ENCODE measurements at places on chromosomes 1 and 21. TPM values are rescaled to one million over a fixed set of nuclear protein-coding genes. Genes with fewer than 3 reads are reported as not detected.

The AMY1A gene
- not detected for total RNA-seq

The NCSTN gene
- total RNA-seq = 171 TPM

DNA sequence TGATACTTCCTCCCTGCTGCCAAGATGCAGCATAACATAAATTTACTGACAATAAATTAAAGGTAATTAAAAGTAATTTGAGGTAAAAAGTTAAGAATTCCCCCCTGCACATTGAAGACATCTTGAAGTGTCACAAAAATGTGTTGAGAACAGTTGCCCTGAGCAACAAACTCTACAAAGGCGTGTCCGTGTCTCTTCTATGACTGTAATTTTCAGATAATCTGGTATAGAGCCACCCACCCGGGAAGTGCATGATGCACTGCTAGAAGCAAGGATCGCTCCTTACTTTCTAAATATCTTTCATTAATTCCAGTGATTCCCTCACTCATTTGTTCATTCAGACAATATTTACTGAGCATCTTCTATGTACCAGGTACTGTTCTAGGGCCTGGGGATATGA lies 11.0 kb upstream of the CASQ1 start:
- H3K36me3 ChIP-seq = no peaks in the 10 kb centered on the region
- no peak overlapping the region for H3K4me3 ChIP-seq
- DNase-seq = no peak
- no peaks in the 10 kb centered on the region for H3K27me3 ChIP-seq
- H3K4me1 ChIP-seq = no peaks in the 10 kb centered on the region
- no peak overlapping the region for H3K27ac ChIP-seq

GRCh38 chr21:39664586-39664985 lies 51.8 kb downstream of the B3GALT5 start:
- no peak overlapping the region for H3K4me3 ChIP-seq
- no peak for DNase-seq
- H3K27me3 ChIP-seq = no peaks in the 10 kb centered on the region

DNA sequence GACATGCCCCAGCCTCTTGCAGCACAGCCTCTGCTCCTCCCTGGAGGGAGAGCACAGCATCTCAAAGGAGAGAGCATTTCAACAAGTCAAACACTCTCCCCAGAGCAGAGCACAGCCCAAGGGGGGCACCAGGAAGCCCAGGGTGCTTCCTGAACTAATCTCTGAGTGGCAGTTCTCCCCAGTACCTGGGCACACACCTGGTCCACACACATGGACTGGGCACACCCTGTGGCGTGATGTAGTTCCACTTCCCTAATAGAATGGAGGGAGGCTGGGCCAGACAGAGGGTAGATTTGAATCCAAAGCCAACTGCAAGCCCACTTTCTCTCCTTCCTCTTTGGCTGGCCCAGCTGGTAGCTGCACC lies 55.5 kb downstream of the CD46 start:
- H3K4me1 ChIP-seq = peaks cover 14% of the 10 kb centered on the region
- H3K36me3 ChIP-seq = no peaks in the 10 kb centered on the region
- no peak for DNase-seq
- no peak overlapping the region for H3K27ac ChIP-seq
- H3K27me3 ChIP-seq = no peaks in the 10 kb centered on the region

The RAB3GAP2 gene
- 69.6 TPM for total RNA-seq
